ENCODE measurements at places on chromosomes 4 and X.

- DNase-seq: no peak
Observed at GRCh38 chrX:33183361-33183760, 28.0 kb downstream of the DMD start.

GRCh38 chrX:103831342-103831802, 685 bp downstream of the RAB9B start:
- DNase-seq: peak; percentile 40

DNA sequence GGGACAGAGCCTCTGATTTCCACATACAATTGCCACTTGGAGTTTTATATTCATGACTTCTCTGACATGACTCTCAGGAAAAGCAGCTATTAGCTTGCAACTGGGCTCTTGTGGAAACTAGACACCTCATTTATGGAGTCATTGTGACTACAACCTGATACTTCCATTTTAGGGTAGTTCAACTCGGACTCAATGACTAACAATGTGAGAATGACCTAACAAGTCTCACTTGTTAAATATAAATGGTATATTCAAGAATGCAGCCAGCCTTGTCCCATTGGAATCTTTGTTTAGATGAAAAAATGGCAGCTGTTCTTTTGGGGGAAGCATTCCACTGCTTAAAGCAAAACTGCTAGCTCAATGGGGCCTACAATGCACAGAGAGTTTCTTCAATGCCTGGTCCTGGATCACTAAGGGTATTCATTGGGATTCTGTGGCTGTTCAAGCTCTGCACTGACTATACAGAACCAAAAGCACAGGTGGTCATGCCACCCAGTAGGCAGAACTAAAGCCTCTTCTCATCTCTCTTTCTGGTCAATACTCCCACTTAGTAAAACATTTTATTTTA, 36.5 kb upstream of the GLRA3 start:
- DNase-seq: no peak

- no peak for DNase-seq
Observed at GRCh38 chrX:17355976-17356375, 19.0 kb upstream of the NHS start.

DNA sequence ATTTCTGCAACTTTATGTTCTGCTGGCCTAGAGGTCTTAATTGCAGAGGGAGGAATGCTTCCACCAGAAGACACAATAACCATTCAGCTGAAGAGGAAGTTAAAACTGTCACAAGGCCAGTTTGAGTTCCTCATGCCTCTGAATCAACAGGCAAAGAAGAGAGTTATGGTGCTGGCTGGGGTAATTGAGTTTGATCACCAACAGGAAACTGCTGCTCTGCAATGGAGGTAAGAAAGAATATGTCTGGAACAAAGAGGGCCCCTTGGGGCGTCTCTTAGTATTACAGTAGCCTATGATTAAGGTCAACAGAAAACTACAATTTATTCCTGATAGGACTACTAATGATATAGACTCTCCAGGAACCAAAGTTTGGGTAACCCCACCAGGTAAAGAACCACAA, 744.0 kb downstream of the FSTL5 start:
- peak; percentile 44 for DNase-seq

- no peak for DNase-seq
Observed at GRCh38 chr4:110611968-110612447, 10.9 kb downstream of the PITX2 start.

DNA sequence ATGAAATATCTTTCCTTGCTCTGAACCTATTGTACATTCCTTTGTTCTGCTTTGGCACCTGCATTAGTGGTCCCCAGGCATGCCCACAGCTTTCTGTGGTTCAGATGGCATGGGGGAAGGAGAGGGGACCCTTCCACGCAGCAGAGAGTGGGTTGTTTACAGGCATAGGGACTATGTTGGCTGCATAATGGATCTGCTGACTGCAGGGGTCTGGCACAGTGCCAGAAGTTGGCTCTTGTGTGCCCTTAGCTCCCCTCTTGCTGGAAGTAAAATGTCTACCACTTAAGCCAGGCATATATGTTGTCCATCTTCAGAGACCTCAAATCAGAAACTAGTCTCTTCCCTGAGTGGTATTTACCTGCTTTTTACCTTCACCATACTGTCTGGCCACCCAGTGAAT, 651.9 kb upstream of the PCDH7 start:
- peak; percentile 1 for DNase-seq

DNA sequence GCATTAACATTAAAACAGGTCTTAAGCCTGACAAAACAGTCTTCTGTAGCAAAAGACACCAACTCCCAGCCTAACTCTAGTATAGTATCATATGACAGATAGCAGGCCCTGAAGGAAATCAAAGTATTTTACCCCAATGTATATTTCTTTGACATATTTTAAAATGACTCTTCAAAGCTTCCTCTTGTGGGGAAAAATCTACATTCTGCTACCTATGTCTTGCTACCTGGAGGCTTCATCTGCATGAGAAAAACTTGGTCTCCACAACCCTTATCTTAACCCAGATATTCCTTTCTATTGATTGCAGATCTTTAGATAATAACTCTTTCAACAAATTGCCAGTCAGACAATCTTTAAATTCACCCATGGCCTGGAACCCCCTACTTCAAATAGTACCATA, 1620.4 kb downstream of the PCDH7 start:
- peak; percentile 19 for DNase-seq

GRCh38 chrX:56248492-56248891, 16.3 kb downstream of the KLF8 start:
- peak; percentile 56 for DNase-seq

GRCh38 chrX:42093756-42094155, 170.4 kb upstream of the CASK start:
- no peak for DNase-seq

DNA sequence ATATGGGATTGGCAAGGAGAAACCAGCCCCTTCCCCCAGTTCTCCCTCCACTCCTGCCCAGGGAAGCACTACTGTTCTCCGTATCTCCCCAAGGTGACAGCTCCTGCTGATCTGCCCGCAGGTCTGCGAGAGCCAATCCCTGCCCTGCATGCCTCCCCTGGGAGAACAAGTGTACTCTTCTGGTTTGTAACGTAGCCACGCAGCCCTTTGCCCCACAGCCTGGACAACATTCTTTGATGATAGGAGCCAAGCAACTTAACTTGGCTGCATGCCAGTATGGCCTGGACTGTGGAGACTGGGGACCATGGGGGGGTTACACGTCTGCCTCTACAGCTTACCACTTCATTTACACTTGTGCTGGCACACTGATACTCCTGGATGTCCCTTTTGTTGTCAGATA, 2.0 kb downstream of the STBD1 start:
- DNase-seq: no peak

GRCh38 chr4:145099653-145100052, 1.5 kb downstream of the ABCE1 start:
- DNase-seq: peak; percentile 1

DNA sequence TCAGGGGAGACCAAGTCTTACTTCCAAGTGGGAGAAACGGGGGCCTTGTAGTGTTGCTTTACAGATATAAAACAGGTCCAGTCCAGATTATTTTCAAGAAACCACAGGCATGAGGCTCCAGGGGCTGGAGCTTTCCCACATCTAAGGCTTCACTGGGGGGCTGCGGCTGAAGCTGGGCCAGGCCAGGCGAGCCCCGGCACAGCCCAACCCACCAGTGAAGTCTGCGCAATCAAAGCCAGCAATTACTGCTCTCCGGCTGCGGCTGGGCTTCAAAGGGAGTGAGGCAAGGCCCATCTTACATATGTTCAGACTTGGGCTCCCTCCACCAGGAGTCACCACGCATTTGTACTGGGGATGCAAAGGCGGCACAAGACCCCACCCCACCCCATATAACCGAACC, 61.7 kb downstream of the HADH start:
- DNase-seq: no peak

DNA sequence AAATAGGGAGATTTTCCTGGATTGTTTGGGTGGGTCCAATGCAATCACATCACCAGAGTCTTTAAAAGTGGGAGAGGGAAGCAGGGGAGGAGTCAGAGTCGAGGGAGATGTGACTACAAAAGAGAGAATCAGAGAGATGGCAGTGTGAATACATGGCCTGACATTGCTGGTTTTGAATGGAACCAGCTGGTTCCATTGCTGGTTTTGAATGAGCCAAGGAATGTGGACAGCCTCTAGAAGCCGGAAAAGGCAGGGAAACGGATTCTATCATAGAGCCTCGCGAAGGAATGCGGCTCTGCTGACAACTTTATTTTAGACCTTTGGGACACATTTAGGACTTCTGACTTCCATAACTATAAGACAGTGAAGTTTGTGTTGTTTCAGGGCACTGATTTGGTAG, 627.0 kb upstream of the HTR2C start:
- no peak for DNase-seq

GRCh38 chrX:107936434-107936730, 45.8 kb downstream of the TEX13B start:
- peak; percentile 4 for DNase-seq

- DNase-seq: no peak
Observed at GRCh38 chrX:124358800-124359383, 12.5 kb downstream of the SH2D1A start.

GRCh38 chr4:47482326-47482725, 2.7 kb upstream of the ATP10D start:
- peak; percentile 85 for DNase-seq

DNA sequence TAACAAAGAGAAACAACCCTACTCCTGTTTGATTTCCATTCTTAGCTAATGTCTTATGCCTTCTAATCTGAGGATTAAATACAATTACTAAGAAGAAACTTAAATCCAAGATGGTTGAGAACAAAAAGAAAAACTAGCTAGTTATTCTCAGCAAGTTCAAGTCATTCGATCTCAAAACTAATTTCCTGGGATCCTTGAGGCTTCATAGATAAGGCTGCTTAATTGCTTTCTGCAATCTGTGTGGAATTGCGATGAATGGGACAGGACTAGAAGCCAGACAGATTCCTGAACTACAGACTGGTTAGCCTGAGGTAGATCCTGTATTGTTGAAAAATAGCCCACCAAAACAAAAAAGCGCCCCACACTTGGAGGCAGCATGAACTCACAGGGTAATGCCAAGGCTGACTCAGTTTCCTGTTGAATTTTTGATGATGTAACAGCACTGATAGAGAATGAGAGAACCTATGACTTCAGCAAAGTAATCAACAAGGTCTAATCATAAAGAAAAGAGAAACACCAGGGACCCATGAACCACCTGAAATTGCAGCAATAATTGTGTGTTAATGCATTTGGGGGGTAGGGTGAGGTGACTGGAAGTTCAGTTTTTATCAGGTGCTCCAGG, 33.9 kb downstream of the KLHL15 start:
- DNase-seq: no peak

DNA sequence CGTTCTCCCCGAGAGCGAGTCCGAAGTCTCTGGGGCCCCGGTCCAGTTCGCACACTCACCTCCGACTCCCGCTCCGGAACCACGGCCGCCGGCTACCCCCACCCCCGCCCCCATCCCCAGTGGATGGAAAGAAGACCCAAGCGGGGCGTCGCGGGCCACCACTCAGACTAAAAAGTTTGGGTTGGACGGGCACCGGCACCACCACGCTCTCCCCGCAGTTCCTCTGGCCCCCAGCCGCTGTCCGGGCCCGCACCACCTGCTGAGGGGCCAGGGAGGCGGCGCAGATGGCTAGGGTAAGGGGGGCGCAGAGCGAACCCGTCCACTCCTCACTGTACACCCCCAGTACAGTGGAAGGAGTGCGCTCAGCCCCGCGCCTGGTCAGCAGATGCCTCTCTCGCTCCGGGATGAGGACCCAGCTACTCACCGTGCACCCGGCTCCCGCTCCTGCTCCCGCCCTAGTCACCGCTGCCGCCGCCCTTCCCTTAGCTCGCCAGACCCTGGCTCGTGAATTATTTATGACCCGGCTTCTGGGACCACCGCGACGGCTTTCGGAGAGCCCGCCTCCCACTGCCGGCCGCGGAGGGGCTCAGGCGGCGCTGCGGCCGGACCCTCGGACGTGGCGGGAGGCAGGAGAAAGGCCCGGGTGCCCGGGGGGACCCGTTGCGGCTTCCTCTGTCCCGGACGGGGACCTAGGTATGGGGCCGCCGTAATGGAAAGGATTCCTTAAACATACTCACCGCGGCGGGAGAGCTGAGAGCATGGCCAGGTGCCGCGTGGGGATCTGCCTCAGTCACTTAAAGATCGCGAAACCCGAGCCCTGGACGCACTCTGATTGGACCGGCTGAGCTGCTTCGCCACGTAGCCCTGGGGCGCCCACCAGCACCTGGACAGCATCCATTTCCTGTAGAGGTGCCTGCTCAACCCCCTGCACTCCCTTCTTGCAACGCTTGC, at the start of gene PROM1:
PROM1 (minus strand) TSS at position 783 of the 951 bp plus-strand sequence. CDS start 8,117 bp downstream, outside the sequence.
- DNase-seq: peak; percentile 22

GRCh38 chr4:73650250-73650649, 30.0 kb upstream of the RASSF6 start:
- DNase-seq: peak; percentile 86

- no peak for DNase-seq
Observed at GRCh38 chrX:100830547-100830946, 10.4 kb downstream of the CSTF2 start.

GRCh38 chrX:38970845-38971244, 169.6 kb downstream of the MID1IP1 start:
- no peak for DNase-seq

DNA sequence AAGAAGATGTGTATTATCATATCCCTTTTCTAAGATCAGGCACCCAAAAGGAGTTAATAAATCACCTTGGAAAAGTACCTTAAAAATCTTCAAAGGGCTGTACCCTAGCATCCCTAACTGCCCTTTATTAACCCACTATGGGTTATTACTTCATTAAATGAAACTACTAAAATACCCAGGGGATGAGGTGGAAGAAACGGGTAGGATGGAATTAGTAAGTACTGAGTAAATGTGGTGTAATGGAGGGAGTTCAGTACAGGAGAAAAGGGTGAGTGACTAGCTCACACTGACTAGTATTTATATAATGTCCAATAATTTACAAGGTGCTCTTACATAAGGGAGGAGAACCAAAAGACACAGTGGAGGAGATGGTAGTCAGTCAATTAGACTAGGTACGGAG, 51.0 kb upstream of the RASGEF1B start:
- no peak for DNase-seq

DNA sequence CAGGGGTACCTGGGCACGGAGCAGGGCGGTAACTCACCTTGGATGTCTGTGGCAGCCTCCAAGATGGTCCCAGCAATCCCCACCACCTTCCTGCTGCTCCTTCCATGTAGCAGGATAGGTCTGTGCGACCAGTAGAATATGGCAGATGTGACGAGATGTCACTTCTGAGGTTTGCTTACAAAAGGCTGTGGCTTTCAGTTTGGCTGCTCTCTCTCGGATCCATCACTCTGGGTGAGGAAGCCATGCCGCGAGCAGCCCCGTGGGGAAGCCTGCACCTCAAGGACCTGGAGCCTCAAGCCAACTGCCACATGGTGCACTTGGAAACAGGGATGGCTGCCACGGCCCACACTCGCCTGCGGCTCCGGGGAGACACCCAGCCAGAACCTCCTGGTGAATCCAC, 37.6 kb downstream of the WFS1 start:
- no peak for DNase-seq

GRCh38 chr4:25234390-25235370, 847 bp downstream of the PI4K2B start:
- peak; percentile 97 for DNase-seq
